ENCODE measurements at places on chromosomes 12 and 14. TPM values are rescaled to one million over a fixed set of nuclear protein-coding genes. Genes with fewer than 3 reads are reported as not detected.

PZP gene
- not detected for total RNA-seq

ZBTB39 gene
- total RNA-seq, result 6.1 TPM

DNA sequence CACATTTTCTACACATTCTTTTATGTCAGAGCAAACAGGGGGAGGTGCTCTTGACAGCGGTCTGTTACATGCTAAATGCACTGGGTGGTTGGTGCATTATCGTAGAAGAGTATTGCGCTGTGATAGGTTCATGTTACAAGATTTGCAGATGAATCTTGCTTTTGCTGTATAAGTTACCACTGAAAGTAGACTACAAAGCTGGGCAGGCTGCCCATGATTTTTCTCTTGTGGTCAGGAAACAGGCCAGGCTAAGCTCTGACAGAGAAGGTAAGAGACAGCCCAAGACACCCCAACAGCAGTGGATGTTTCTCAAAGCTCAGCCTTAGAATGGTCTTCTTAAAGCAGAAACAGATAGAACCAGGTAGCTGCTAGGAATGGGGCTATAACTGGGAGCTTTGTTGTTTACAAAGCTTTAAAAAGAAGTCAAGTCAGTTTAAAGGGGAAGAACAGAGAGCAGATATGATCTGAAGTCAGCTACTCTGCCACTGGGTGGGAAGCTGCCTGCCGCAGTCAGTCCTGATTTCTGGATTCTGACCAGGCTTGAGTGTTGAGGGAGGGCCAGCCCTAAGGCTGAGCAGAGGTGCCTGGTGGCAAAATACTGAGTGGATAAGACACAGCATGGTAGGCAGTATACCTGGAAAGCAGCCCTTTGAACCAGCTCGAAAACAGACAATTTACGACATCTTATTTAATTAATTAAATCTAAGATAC lies 9.4 kb downstream of the KCNA1 start:
- no peak for DNase-seq

DNA sequence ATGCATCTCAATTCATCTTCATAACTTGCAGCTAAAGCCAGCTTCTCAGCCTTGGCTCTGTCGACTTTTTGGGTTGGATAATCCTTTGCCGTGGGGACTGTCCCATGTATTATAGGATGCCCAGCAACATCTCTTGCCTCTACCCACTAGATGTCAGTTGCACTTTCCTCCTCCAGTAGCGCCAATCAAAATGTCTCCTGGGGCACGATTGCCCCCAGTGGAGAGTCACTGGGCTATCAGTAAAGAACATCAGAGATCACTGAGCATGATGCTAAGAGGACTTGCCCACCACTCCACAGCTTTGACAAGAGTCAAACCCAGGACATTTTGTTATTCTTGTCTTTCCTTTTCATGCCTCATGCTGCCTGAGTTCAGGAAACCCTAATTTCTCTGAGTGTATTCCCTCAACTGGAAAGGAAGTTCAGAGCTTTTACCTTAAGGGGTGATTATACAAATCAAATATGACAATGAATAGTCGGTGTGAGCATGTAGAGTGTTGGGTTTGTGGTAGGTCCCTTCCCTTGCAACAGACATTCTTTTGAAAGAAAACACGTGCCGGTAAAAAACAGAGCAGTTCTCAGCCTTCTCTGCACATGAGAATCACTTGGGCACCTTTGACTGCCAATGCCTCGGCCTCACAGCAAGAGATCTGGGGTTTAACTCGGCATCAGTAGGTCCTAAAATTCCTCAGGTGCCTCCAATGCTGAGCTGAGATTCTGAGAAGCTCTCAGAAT lies 980.6 kb downstream of the VRK1 start:
- no peak for DNase-seq

TC2N gene
- total RNA-seq, result 50.3 TPM

SPIC gene
- total RNA-seq, result not detected
